ENCODE measurements at places on chromosomes 6 and 20. TPM values are rescaled to one million over a fixed set of nuclear protein-coding genes. Genes with fewer than 3 reads are reported as not detected.
A peak's percentile ranks its signal among the peaks of the same experiment; 100 is the strongest.

Gene EPHA7
- not detected for total RNA-seq

Gene ZC3H12D
- total RNA-seq, result 15.7 TPM

Gene ARFGEF3
- total RNA-seq, result 0.08 TPM

DNA sequence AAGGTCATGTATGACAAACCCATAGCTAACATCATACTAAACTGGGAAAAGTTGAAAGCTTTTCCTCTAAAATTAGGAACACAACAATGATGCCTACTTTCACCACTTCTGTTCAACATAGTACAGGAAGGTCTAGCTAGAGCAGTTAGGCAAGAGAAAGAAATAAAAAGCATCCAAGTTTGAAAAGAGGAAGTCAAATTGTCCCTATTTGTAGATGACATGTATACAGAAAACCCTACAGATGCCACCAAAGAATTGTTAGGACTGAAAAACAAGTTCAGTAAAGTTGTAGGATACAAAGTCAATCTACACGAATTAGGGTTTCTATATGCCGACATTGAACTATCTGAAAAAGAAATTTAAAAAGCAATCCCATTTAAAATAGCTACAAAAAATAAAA lies 89.4 kb upstream of the GLP1R start:
- no peak for DNase-seq

DNA sequence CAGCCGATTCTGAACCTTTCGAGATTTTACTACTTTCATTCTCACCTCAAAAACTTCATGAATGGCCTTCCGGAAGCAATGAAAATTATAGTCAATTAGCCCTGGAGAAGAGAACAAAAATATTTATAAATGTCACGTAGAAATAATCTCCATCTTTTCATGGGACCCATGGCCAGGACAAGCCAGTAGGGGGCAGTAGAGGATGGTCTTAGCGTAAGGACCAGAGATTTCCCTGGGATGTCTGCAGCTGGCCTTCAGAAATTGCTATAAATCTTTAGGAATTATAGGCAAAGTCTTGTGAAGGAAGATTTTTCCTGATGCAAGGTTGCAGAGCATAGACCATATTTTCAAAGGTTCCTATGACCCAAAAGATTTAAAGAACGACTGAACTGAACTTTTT lies 15.6 kb upstream of the UBE2J1 start:
- DNase-seq, result no peak

DNA sequence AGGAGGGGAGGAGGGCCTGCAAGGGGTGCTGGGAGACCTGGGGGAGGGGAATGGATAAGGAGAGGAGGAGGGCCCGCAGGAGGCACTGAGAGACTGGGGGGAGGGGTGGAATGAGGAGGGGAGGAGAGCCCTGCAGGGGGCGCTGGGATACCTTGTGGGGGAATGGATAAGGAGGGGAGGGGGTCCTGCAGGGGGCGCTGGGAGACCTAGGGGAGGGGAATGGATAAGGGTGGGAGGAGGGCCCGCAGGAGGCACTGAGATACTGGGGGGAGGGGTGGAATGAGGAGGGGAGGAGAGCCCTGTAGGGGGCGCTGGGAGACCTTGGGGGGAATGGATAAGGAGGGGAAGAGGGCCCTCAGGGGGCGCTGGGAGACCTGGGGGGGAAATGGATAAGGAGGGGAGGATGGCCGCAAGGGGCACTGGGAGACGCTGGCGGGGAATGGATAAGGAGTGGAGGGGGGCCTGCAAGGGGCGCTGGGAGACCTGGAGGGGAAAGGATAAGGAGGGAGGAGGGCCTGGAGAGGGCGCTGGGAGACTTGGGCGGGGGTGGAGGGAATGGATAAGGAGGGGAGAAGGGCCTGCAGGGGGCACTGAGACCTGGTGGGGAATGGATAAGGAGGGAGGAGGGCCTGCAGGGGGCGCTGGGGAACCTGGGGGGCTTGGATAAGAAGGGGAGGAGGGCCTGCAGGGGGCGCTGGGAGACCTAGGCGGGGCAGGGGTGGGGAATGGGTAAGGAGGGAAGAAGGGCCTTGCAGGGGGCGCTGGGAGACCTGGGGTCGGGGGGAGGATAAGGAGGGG lies 1.3 kb upstream of the CTCFL start:
- no peak for DNase-seq

DNA sequence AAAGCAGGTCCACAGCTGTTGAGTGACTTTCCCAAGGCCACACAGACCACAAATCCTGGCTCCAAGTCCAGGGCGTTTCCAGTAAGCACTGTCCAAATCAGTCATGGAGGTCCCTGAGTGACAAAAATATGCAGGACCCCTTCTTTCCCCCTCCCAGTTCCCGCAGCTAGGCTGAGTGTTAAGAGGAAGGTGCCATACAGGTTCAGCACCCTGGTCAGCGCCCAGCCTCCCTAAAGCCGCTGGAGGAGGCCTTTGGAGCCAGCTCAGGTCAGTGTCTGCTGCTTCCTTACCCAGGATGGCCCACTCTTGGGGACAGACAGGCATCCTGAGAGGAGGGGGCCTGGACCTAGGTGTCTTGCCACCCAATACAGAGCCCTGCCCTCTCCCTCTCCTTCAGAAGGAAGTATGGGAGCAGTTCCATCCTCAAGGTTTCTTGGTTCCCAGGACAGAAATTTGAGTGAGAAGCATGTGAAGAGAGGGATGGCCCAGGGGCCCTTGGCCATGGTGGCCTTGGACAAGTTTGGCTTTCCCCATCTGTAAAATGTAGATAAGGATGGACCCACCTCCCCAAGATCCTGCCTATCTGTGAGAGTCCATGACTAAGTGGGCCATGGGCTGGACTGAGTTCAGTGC lies 13.2 kb downstream of the TMEM74B start:
- no peak for DNase-seq

DNA sequence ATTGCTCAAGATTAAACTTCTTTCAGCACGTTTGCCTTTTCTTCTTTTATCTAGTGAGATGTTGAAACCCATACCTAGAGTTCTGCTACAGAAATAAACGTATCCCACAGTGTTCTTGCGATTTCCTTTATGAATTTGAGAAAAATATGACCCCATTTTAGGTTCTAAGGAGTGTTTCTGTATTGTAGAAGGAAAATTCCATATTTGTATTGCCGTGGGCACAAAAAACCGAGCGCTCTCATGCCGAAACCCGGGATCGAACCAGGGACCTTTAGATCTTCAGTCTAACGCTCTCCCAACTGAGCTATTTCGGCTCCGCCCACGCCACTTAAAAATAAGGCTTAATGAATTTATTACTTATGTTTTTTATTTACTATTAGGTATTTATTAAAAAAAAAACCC lies 23.7 kb downstream of the ZNF311 start:
- peak; percentile 64 for DNase-seq
